ENCODE measurements at places on chromosomes 11 and 22.

- no peak for DNase-seq
Observed at GRCh38 chr11:43954241-43954640, 11.8 kb downstream of the C11orf96 start.

DNA sequence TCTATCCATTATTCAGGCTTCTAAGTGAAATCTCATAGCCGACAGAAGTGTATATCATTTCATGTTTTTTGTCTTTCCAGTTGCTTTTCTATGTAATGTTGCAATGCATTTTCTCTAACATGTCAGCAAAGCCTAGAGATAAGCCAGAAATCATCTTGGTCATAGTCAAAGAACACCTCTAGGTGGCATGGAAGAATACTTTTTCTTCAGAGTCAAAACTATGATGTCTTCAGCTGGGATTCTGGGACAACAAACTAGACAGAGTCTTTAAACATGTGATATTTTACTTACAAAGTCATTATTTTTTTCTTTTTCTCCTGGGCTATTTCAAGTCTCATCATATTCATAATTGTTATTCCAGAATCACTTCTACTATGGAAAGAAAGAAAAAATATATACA is 4.4 kb downstream of the GAS2 start:
- DNase-seq = no peak

DNA sequence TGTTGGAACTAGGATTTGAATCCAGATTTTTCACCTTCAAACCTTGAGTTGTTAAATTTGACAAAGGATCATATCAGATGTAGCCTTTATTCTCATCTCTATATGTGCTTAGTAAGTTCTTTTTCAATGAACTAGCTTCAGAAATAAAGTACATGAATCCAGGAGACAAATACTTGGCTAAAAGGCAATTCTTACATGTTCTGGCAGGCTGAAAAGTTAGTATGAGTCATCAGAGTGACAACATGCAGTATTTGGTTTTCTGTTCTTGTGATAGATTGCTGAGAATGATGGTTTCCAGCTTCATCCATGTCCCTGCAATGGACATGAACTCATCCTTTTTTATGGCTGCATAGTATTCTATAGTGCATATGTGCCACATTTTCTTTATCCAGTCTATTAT is 40.4 kb downstream of the BBOX1 start:
- DNase-seq = no peak

GRCh38 chr22:46029574-46030200 is 52.7 kb upstream of the WNT7B start:
- DNase-seq = no peak

GRCh38 chr11:83051760-83052671 is 19.7 kb downstream of the RAB30 start:
- no peak for DNase-seq

DNA sequence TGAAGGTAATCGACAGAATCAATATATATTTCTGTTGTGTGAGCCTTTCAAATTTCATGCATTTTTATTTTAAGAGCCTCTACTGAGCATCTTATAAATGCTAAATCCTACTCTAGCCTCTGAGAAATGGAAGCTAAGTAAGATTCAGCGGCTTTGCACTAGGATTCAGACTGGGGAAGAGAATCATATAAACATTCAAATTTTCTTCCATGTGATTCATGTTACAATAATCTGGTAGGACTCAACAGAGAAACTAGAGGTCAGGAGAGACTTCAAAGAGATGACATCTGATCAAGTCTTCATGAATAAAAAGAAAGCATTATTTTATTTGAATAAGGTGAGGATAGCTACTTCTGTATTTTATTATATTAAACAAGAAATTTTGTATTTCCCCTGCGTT is 538.9 kb downstream of the DLG2 start:
- no peak for DNase-seq

GRCh38 chr22:45429981-45430775 is 16.7 kb downstream of the RIBC2 start:
- DNase-seq = no peak

GRCh38 chr11:122229481-122230384 is 113.7 kb upstream of the BLID start:
- no peak for DNase-seq
